K562 (cell line): ENCODE measurements at places on chromosomes 7 and 10.
A peak's percentile ranks its signal among the peaks of the same experiment; 100 is the strongest.

DNA sequence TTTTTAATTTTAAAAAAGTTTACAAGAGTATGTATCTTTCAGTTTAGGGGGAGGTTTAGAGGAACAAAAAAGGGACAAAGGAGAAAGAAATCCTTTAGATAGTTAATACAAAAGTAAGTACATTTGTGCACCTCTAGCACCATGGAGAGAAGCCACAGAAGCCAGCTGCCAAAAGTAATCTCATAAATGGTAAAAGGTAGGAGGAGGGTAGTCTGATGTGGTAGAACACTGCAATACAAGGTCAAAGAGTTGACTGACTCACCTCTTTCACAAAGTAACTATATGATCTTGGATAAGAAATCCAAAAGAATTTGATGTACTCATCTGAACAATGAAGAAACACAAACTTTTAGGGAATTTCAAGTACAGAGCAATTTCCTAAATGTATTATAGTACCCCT is 68.1 kb downstream of the CNOT4 start:
- DNase-seq = no peak

- no peak for DNase-seq
These were observed 64.6 kb downstream of the FAM185A start for GRCh38 chr7:102813191-102814024.

- no peak for DNase-seq
These were observed 10.1 kb upstream of the LAT2 start for GRCh38 chr7:74199551-74200355.

DNA sequence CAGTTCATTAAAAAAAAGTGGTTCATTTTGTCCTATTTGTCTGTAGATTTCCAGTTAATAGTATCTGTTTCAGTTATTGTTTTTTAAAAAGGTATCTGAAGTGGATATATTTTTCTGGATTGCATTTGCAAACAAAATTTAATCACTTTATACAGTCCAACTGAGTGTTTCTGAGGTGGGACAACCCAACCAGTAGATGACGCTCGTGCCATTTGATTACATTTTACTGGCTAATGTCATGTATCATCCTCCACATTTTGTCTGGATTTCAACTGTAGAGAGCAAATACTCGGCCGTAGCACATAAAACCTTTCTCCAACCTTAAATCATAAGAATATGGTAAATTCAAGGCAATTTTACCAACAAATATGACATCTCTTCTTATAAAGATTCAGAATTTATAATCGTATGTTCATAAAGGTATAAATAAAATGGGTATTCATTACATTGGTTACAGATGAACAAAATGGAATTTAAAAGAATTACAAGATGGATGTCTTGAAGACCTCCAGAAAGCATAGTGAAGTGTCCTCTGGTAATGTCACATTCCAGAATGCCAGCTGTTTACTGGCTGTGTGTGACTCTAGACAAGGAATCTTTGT is 789.0 kb downstream of the PHTF2 start:
- no peak for DNase-seq

DNA sequence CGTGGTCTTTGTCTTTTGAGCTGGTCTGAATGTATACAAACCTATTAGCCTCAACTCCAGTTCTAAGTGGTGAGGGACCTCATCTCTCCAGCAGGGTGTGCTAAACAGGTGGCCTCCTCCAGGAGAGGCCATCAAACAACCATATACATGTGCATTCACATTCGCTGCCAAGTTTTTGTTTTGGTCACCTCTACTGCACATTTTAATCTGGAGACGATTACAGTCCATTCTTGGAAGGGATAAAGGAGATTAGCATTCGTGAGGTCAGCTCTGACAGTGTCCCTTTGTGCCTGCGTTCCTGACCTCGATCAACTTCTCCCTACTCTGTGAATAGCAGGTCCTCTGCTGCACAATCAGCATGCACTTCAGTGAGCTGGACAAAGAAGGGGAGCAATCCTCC is 60.8 kb downstream of the RHOBTB1 start:
- peak; percentile 62 for DNase-seq

- no peak for DNase-seq
These were observed 12.2 kb upstream of the HYCC1 start for GRCh38 chr7:23026164-23026563.

- DNase-seq = peak; percentile 16
These were observed 47.4 kb downstream of the ORC5 start for GRCh38 chr7:104160375-104160774.

DNA sequence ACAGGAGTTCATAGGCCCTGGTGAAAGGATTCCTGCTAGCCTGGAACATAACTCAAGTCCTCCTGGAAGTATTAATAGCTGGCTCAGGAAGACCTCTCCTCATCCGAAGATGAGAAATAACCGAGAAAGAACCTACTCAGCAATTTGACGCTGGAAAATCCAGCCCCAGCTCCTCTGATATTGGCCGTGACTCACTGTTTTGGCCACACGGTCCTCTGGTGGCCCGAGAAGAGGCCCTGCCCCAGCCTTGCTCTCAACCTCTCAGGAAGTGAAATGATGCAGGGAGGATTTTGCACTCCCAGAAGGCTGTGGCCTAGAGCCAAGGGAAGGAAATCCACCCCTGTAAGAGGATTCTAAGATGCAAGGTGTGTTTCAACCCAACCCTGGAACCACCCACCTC is 121.6 kb downstream of the MTPAP start:
- DNase-seq = no peak

- no peak for DNase-seq
These were observed 70.5 kb downstream of the ITGB1 start for GRCh38 chr10:32887481-32887880.

GRCh38 chr7:134367956-134368749 is 51.4 kb upstream of the SLC35B4 start:
- no peak for DNase-seq

- no peak for DNase-seq
These were observed 79.2 kb downstream of the NRF1 start for GRCh38 chr7:129690701-129691100.

- no peak for DNase-seq
These were observed 22.4 kb downstream of the CFAP69 start for GRCh38 chr7:90267263-90267858.

DNA sequence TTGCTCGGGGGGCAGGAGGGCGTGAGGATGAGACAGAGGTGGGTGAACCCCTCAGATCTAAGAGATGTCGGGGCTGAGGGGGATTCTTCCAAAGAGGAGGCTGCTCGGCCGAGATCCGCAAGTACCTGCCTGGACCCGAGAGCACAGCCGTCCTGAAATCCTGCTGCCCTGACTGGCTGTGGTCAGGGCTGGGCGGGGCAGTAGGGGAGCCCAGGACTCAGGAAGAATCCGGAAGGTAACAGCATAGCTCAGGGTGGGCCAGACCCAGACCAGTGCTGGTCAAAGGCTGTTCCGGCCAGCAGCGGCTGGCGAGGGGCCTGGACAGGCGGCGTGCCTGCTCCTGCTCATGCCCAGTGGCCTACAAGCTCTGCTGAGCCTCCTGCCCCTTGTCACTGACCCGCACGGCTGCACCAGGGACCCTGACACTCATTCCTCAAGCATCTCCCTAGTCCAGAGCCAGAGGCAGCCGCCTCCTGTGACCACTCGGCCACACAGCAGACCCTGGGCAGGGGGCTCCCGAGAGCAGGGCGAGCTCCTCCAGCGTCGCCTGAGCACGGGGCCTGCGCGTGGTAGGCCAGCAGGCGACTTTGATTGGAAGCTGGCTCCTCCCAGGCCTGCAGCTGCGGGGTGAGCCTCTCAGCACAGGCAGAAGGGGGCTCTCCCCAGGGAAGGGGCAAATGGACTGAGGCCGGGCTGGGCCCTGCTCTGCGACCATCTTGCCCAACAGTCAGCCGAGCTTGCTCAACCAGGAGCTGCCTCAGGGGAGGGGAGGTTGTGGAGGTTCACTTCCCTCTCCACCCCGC is 3.1 kb upstream of the ADAP1 start:
- no peak for DNase-seq

GRCh38 chr7:132158166-132158565 is 418.1 kb downstream of the PLXNA4 start:
- no peak for DNase-seq

DNA sequence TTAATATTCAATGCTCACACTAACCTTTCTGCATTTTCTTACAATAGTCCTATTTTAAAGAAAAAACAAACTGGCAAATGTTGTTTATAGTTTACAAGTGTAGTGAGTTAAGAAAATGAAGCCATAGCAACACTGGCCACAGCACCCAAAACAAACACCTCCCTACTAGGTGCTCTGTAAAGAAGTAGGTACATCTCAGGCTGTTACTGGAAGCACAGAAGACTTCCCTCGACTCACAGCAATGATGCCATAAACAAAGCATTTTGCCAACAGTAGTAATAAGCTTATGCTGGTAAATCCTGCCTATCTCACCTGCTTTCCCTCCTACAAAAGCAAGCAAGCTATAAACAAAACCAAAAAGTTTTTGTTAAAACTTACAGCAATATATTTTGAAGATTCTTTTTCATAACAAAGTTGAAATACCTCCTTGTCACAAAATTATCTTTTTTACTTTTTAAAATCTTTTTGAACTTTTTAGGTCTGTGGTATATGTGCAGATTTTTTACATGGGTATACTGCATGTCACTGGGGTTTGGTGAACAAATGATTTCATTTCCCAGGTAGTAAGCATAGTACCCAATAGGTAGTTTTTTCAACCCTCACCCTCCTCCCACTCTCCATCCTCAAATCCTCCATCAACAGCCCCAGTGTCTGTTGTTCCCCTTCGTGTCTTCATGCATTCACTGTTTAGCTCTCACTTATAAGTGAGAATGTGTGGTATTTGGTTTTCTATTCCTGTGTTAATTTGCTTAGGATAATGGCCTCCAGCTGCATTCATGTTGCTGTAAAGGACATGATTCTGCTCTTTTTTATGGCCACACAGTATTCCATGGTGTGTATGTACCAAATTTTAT is 28.4 kb downstream of the COA1 start:
- no peak for DNase-seq

DNA sequence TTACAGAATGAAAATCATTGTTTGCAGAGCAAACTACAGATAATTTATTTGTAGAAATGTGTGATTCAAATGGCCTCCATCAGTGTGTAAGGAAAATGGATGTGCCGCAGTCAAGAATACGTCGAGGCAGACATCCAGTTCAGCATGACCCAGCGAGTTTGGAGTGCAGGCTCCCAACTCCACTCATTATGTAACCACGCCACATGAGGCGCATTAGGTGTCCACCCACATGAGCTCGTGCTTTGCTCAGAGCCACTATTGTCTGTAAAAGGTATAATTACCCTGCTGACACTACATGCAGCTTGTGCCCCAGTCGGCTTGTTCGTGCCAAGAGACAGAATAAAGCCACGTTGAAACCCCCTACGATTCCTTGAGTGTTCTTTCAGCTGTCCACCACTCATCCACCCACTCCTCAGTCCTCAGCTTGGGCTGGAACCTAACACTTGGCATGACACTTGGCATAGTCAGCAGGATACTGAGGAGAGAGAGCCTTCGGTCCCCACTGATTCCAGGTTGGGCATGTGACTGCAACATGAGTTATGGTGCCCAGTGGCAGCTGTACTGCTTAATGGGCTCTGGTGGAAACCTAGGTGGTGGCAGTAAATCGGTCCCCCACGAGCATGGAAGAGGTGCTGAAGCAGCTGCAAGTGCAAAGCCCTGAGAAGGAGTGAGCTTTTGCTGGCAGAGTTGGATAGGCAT is 102.7 kb downstream of the BICC1 start:
- DNase-seq = no peak

DNA sequence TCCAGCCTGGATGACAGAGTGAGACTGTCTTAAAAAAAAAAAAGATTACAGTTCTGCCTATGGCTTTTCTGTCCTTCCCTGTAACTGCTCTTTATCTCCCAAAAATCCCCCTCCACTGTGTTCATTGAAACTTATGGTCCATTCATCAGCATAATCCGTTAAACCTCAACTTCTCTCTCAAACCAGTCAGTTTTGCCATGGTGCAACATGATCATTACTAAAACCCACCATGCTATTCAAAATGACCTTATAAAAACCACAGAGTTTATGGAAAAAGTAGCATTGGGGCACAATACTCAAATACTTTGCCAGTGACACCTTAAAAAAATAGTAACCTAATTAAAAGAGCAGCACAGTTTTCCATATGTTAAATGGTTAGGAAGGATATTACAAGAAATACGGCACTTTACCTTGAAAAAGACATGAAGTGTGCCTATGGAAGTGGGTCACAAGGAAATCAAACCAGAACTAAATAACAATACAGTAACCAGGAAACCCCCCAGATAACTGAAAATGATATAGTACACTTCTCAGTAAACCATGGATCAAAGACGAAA is 74.0 kb upstream of the ST8SIA6 start:
- DNase-seq = no peak

GRCh38 chr10:3430501-3430900 is 257.9 kb upstream of the PITRM1 start:
- DNase-seq = no peak

DNA sequence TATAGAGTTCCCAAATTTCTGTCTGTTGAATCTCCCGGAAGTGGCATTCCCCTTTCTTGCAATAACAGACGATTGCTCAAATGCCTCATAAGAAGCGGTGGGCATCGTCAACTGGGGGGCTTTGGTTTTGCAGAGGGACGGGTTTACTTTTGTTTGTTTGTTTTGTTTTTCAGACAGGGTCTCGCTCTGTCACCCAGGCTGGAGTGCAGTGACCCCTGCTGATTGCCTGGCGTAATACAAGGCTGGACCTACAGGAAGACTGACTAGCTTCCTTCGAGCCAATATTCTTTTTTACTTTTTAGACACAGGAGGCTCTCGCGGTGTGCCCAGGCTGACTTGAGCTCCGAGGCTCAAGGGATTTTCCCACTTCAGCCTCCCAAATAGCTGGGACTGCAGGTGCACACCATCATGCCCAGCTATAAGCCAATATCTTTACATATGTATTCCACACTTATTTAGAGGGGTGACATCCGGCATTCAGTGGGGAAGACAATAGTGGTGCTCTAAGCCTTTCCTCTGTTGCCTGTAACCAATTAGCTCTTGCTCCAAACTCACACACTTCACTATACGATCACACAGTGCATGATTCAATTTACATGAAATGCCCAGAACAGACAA is 58.1 kb downstream of the FHIP2A start:
- DNase-seq = peak; percentile 28

DNA sequence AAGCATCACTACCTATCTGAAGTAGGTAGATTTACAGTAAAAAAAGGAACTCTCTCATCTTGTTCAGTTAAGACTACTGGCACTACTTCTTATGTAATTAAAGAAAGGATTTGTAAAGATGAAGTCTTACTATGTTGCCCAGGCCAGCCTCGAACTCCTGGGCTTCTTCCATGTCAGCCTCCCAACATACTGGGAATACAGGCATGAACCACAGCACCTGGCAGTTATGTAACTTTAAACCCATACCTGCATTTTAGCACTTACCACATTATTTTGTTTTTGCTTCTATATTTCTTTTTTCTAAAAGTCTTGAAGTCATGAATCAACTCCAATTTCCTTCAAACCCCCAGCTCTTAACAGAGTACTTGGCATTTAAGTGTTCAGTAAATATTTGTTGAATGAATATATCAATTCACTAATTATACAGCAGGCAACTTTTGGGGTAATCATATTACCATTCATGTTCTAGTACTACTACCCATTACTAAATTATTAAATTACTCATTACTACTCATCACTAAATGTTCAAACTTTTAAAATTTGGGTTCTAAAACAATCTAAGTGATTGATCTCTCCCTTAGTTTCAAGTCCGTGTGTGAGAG is 31.6 kb upstream of the CCDC71L start:
- no peak for DNase-seq
